Amygdala (tissue), 56 donors: ENCODE measurements at places on chromosomes 1 and 21.

DNA sequence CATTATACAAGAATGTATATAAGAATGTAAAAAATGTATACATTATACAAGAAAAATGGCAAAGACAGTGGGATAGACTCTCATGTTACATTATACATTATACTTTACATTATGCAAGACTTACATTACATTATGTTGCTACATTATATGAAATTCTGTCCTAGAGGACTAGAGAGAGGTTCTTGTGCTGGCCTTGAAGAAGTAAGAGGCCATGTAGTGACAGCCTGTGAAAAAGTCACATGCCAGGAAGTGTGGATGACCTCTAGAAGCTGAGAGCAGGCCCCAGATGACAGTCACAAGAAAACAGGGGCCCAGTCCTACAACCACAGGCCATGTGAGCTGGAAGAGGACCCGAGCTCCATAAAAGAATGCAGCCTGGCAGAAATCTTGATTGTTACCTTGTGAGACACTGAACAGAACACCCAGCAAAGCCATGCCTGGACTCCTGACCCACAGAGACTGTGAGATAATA is 30.5 kb upstream of the AHCYL1 start:
- no peak for DNase-seq

DNA sequence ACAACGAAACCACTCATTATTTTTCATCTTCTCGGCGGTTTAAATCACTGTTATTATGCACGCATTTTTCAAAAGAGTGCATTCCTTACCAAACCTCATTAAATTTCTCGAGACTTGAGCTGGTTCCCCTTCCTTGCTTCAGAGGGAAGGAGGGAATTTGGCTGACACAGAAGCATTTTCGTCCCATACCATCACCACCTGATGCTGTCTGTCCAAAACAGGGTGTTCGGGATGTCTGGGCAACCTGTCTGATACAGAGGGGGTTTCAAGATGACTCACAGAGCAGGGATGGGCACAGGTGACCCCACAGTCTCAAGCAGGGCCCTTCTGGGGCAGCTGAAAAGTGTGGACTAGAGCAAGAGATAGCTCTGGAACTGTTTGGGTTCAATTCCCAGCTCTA is 12.3 kb upstream of the RCC2 start:
- no peak for DNase-seq

DNA sequence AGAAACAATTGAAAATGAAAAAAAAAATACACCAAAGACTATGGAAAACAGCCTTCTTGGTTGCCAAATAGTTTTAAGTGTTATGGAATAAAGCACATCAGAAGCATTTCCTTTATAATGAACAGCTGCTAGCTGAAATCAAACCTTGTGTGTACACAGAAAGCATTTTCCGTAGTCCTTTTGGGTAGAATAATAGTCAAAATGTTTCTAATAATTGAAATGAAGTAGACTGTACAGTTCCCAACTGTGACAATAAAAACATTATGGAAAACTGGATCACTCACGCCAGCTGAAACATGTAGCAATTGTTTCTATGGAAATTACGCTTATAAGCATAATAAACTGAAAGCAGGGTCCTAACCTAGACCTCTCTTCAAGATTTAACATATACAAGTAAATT is 856.3 kb upstream of the B3GALT2 start:
- DNase-seq: no peak

- DNase-seq: no peak
Observed at GRCh38 chr1:56080123-56080522, 499.2 kb downstream of the PLPP3 start.

- DNase-seq: no peak
Observed at GRCh38 chr1:226092965-226093364, 30.4 kb downstream of the H3-3A start.

DNA sequence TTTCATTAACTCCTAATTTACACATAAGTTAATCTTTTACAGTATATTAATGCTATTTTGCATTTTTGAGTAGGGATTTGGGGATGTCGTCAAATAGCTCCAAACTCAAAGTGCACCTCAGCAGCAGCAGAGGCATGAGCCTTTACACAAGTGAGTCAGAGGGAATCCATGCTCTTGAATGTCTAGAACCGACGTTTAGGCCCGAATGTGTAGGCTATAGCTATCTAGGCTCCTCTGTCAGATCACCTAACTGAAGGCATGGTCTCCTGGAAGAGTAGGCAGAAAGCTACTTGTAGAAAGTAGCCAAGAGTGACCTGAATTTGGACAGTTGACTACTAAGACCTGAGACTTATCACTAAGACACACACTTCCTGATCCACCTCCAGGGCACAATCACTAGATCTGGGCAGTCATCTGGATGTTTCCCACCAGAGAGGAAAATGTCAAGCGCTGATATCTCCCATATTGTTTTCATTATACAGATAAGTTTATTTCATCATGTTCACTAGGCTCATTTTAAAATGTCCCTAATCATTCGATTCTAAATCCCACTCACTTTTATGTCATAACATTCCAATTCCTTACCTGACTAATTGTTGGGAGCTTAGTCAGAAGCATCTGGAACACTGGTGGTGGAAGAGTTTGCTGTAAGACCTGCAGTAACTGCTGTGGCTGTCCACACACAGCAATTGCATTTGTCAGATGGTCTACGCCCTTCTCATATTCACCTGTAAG is 15.3 kb downstream of the TOMM20 start:
- DNase-seq: no peak

- no peak for DNase-seq
Observed at GRCh38 chr1:208885060-208885459, 640.9 kb upstream of the PLXNA2 start.

DNA sequence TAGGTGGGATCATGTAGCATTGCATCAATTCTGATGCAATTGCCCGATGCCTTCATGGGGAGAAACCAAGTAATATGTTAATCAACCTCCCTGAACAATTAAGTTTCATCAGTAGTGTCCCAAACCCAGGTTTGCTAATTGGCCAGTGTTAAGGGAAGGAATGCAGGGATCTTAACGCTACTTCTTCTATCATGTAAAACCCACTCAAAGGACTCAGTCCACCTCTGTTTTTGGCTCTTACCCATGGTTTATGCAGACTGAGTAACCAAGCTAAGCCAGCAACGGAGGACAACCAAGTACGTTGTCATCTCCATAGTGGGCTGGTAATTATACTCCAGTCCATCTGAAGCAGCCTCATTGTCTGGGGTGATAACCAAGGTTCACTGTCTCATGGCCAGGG is 203.0 kb upstream of the FMN2 start:
- DNase-seq: no peak

DNA sequence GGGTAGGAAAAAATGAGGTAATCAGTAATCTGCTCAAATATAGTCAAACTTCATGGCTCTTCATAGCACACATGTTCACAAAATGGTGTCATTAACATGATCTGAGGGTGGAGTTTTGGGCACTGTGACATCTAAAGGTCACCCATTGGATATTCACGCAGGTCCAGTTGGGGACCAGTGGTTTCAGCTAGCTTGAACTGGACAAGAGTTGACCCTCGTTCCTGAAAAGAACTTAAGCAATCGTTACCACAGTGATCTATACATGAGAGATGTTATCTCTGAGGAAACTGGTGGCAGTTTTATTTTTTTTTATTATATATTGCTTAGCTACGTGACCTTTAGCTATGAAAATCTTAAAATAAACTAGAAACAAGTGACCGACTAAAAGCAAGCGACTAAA is 3.0 kb upstream of the OR2C3 start:
- no peak for DNase-seq

DNA sequence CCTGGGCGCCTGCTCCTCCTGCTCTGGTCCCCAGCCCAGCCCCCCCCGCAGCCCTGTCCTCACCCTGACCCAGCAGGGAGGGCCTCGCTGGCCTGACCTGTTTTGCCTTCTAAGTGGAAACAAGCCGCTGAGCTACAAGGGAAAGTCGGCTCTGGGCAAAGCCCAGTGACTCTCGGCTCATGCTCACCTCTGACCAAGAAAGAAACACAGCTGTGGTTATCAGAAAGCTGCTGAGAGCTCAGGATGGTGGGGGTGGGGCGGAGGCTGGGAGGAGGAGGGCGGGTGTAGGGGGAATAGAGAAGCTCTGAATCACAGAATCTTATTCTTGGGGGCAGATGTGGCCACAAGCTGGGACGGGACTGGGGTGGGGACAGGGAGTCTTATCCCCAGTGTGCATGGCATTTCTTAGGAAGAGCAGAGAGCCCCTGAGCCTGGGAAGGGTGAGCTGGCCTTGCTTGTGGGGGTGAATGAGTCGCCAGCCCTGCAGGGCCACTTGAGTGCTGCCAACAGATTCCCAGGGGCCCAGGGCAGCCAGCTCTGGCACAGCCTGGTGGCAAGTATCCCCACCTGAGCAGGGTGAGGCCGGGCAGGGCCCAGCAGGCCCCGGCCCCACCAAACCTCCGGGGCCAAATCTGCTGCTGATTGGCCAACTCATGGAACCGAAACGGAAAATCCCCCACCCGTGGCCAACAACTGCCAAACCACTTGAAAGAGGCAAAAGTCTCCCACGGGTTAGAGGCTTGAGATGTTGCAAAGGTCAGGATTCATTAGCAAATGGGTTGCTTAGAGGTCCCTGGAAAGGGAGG is 120.6 kb downstream of the SPSB1 start:
- no peak for DNase-seq

GRCh38 chr1:241990040-241990439 is 8.9 kb downstream of the MAP1LC3C start:
- DNase-seq: peak; percentile 7

- DNase-seq: no peak
Observed at GRCh38 chr1:94239796-94240195, 2.4 kb upstream of the ARHGAP29 start.

- no peak for DNase-seq
Observed at GRCh38 chr21:44450402-44450801, 4.9 kb upstream of the LRRC3 start.

DNA sequence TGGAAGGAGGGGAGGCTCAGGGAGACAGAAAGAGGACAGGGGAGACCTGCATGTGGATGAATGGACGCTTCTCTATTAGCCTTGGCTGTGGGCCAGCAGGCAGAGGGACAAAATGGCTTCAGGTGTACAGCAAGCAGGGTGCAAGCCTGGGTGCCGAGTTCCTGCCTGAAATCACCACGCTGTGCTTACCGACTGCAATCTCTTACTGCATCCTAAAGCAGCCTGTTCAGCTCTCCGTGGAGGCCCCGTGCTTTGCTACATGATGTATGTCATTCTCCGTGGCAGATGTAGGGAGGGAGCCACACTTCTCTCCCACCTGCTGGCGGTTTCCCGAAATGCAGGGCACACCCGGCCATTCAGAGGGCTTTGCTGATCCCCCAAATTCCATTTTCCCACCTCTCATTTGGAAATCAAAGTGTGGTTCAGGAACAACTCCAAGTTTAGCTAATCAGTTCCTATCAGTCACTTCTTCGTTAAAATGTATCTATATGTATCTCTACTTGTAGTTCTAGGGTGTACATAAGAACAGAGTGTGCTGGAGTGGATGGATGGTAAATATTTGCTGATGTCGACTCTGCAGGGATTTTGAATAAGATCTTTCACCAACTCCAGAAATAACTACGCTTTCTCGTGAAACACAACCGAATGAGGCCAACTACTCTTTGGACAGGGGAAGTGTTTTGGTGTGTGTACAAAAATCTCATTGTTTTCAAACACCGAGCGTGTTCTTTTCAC is 122.3 kb upstream of the BACE2 start:
- no peak for DNase-seq

DNA sequence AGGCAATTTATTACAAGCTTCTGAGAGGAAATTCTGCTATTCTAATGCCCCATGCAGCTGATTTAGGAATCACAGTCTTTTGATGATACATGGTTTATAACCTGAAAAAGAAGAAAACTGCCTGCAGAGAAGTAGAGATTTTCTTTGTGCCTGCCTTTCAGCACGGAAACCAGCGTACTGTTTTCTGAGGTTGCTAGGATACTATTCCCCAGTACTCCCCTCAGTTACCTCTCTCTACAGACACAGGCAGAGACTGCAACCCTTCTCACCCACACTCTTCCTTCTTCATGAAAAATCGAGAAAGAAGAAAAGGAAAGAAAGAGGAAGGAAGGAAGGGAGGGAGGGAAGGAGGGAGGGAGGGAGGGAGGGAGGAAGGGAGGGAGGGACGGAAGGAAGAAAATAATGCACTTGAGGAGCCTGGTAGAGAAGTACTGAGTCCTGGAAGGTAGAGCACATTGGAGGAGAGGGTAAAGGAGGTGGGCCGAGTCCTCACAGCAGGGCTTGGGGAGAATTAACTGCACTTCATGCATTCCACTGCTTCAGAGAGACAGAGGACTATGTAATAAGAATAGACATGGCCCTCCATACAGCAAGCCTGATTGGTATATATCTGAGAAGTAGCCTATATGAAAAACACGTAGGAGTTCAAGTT is 21.9 kb downstream of the RGS2 start:
- no peak for DNase-seq

GRCh38 chr21:33543505-33544129 is 779 bp downstream of the SON start:
- no peak for DNase-seq

- no peak for DNase-seq
Observed at GRCh38 chr1:20840731-20841130, 53.6 kb upstream of the HP1BP3 start.

DNA sequence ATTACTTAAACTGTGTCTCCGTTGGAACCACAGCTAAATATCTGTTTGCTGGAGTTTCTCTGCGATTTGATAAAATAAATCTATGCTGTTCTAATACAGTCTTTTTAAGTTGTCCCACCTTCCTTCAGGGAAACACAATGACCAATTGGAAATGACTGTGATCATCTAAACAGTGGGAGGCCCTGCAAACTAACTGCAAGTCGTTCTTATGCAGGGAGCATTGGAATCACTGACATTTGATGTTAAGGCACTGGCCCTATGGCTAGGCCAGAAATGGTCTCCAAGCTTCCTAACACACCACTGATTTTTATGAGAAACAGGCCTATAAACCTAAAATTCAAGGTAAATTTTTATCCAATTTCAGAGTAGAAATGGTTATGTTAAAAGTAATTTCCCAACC is 645.2 kb downstream of the LMO4 start:
- DNase-seq: no peak

DNA sequence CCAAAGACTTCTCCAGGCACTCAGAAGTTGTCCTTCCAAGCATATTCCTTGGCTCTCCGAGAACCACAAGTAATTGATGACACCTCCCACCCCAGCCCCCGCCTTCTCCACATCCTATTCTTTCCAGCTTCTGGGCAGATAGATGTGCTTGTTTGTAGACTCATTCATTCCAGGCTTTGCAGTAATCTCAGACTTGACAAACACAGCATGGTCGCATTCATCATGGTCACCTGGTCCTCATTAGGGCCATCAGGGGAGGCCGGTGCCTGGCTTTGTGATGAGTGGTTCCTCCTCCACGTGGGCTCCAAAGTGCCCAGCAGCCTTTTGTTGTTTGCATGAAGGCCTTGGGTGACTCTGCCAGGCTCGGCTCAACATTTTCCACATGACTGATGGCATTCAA is 28.5 kb upstream of the KCNE2 start:
- DNase-seq: no peak

DNA sequence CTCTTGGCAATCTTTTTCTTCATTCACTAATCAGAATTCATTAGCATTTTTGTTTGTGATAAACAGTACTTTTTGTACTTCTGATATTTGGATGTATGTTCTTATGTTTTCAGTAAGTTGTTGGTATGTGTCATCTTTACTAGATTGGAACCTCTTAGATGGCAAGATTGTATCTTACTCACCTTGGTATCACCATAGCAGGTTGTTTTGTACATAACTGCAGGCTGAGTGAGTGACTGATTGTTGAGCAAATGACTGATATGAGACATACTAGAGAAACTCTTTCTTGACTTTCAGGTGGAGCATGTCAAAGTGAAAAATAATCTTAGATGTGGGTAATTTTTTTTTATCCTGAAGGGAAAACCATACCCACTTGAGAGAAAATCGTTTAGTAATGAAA is 173.7 kb downstream of the CLEC20A start:
- DNase-seq: no peak
